GM12878 (cell line): ENCODE measurements at places on chromosomes 3 and 15. TPM values are rescaled to one million over a fixed set of nuclear protein-coding genes. Genes with fewer than 3 reads are reported as not detected.

- no peak for DNase-seq
Measured at GRCh38 chr3:17515445-17516234, 226.8 kb downstream of the TBC1D5 start.

DNA sequence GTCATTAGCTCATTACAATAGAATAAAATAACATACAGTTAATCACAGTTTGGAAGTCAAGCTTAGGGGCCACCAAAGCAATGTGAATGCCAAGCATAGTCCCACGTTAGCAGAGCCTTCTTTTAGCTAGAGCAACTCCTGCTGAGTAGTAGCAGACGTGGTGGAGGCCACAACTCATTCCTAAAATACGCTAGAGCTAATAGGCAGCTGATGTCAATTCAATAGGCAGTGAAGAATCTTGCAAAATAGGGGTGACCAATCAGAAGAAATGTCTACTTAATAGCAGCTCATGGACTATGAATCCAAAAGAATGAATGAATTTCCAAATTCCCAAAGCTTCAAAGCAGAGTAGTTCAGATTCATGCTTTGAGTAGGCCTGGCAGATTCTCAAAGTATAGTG, 292.9 kb upstream of the RORA start:
- DNase-seq, result no peak

DNA sequence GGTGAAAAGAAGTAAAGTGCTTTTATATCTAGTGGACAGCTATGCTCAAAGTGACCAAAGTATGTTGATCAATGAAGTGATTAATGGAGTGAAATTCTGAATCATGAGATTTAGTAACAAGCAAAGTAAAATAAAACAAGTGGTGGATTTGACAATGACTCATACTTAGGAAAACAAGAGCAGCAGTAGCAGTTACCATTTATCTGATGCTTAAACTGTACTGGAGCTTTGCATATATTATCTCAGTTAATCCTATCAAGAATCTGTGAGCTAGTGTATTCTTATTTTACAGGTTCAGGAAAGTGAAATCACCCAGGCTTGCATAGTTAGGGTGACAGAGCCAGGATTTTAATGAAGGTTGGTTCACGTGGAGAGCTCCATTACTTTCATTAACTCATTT, 50.6 kb upstream of the SPATA16 start:
- DNase-seq, result no peak

Gene ISL2
- total RNA-seq, result 0.26 TPM in 1 of 2 replicates, not detected in the other
